ENCODE measurements at places on chromosomes 4 and X. TPM values are rescaled to one million over a fixed set of nuclear protein-coding genes. Genes with fewer than 3 reads are reported as not detected.

The CSN1S1 gene
- total RNA-seq, result not detected

The PSAPL1 gene
- not detected for total RNA-seq

The PNMA3 gene
- not detected for total RNA-seq

The UGT2B17 gene
- not detected for total RNA-seq

The HSFX1 gene
- total RNA-seq, result under 0.01 TPM

The KCNE5 gene
- total RNA-seq, result 0.28 TPM

The AFAP1 gene
- 48.2 TPM for total RNA-seq

The TEX13B gene
- total RNA-seq, result not detected

The RAI2 gene
- total RNA-seq, result not detected

The TSPAN7 gene
- not detected for total RNA-seq

The MAGEB1 gene
- not detected for total RNA-seq

The XK gene
- total RNA-seq, result under 0.01 TPM

The KIF4A gene
- 19.0 TPM for total RNA-seq

The BGN gene
- 11.3 TPM for total RNA-seq
